ENCODE measurements at places on chromosomes 5 and 9. TPM values are rescaled to one million over a fixed set of nuclear protein-coding genes. Genes with fewer than 3 reads are reported as not detected.
A peak's percentile ranks its signal among the peaks of the same experiment; 100 is the strongest.

GRCh38 chr5:80713631-80714030, 58.8 kb upstream of the DHFR start:
- H3K4me1 ChIP-seq: no peaks in the 10 kb centered on the region
- no peak overlapping the region for H3K4me3 ChIP-seq
- no peak for DNase-seq
- H3K27ac ChIP-seq: no peak overlapping the region
- no peaks in the 10 kb centered on the region for H3K27me3 ChIP-seq

- no peaks in the 10 kb centered on the region for H3K36me3 ChIP-seq
- H3K27ac ChIP-seq: no peak overlapping the region
- H3K4me1 ChIP-seq: no peaks in the 10 kb centered on the region
- no peak overlapping the region for H3K4me3 ChIP-seq
Measured at GRCh38 chr5:132752581-132753125, 5.4 kb downstream of the CCNI2 start.

GRCh38 chr9:6218099-6218502, 2.5 kb downstream of the IL33 start:
- no peak overlapping the region for H3K27ac ChIP-seq
- DNase-seq: no peak
- H3K4me1 ChIP-seq: no peaks in the 10 kb centered on the region
- no peak overlapping the region for H3K4me3 ChIP-seq
- H3K36me3 ChIP-seq: no peaks in the 10 kb centered on the region

DNA sequence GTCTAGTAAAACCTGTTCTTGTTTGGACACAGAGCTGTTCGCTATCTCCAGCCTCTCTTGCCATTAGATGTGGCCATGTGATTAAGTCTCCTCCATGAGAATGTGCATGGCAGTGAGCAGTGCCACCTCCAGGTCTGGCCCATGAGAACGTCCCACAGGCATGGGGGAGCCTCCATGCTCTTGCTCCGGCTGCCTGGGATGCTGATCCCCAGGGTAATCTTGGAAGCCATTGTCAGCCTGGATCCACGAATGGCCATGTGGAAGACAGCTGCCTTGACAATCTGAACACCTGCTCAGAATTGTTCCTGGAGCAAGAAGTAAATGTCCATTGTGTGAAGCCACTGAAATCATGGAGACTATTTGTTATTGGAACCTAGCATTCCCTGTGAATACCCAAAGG, 83.5 kb downstream of the FSTL4 start:
- H3K36me3 ChIP-seq: no peaks in the 10 kb centered on the region
- H3K27me3 ChIP-seq: no peaks in the 10 kb centered on the region
- no peak overlapping the region for H3K4me3 ChIP-seq
- H3K27ac ChIP-seq: no peak overlapping the region
- no peak for DNase-seq

DNA sequence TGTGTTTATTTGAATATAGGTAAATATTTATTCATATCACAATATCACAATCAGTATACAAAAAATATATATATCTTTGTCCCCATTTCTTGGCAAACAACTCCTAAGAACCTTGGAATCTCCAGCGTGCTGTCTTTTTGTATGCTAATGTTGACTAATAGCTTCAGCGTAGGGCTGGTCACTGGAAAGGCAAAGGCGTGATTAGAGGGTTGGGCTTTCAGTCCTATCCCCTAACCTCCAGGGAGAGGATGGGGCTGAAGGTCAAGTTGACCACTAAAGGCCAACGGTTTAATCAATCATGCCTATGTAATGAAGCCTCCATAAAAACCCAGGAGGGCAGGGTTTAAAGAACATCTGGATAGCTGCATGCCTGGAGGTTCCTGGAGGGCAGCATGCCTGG, 79.6 kb upstream of the BNC2 start:
- H3K4me1 ChIP-seq: no peaks in the 10 kb centered on the region
- H3K27ac ChIP-seq: no peak overlapping the region
- DNase-seq: no peak
- H3K4me3 ChIP-seq: no peak overlapping the region
- H3K36me3 ChIP-seq: no peaks in the 10 kb centered on the region

- no peaks in the 10 kb centered on the region for H3K4me1 ChIP-seq
- H3K36me3 ChIP-seq: no peaks in the 10 kb centered on the region
- no peaks in the 10 kb centered on the region for H3K27me3 ChIP-seq
- no peak overlapping the region for H3K4me3 ChIP-seq
Measured at GRCh38 chr9:11023201-11023600, 410.4 kb upstream of the PTPRD start.

DNA sequence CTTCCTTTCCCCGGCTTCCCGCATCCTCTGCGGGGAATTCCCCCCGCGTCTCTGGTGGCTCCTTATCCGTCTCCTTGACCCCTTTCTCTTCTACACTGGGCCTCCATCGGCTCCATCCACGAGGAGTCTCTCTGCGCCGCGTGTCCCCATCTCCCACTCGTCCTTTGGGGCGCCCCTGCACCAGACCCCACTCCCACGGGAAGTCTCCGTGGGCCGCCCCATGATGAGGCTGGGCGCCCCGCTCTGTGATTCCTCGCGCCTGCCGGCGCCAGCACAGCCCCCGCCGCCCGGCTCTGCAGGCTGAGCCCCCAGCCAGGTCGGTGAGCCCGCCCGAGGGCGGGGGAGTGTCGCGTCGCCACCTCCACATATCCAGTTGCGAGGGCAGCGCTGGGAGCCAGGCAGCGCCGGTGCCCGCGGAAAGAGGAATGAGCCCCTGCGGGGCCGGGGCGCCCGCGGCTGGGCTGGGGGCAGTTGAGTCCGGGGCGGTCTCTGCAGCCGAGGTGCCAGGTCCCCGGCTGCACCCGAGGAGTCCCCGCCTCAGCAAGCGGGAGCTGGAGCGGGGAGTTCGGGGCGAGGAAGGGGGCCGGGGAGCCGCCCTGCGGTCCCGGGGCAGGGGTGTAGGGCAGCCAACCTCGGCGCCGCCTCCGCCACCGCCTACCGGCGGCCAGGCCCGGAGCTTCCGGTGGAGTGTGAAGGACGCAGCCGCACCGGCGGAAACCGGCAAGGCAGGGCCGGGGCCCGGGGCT, 2.1 kb upstream of the TRAF1 start:
- peak; percentile 73 for DNase-seq
- H3K4me1 ChIP-seq: peaks cover 86% of the 10 kb centered on the region
- no peaks in the 10 kb centered on the region for H3K27me3 ChIP-seq
- no peaks in the 10 kb centered on the region for H3K36me3 ChIP-seq
- H3K4me3 ChIP-seq: peak overlapping the region; percentile 76

DNA sequence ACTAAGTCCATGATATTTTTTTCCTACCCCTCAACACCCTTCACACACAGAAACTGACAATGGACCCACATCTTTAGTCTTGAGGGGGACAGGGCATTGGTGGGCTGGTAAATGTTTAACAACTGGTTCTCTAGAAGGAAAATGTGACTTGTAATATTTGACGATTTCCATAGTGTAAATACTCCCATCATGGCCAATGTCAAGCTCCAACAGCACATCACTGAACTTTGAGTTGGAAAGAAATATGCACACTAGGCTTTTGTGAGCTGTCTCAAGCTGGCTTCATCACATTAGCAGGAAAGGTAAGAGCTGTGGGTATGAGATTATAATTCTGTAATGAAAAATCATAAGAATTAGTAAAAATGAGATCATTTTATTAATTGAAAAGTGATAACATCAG, 189.9 kb upstream of the PRLR start:
- no peak for DNase-seq
- no peak overlapping the region for H3K4me3 ChIP-seq
- no peaks in the 10 kb centered on the region for H3K36me3 ChIP-seq
- no peaks in the 10 kb centered on the region for H3K4me1 ChIP-seq

- peaks cover 33% of the 10 kb centered on the region for H3K36me3 ChIP-seq
- H3K4me1 ChIP-seq: peaks cover 18% of the 10 kb centered on the region
- no peak for DNase-seq
- H3K27me3 ChIP-seq: no peaks in the 10 kb centered on the region
- H3K27ac ChIP-seq: no peak overlapping the region
- H3K4me3 ChIP-seq: no peak overlapping the region
Measured at GRCh38 chr5:150750469-150750868, 8.3 kb downstream of the DCTN4 start.

DNA sequence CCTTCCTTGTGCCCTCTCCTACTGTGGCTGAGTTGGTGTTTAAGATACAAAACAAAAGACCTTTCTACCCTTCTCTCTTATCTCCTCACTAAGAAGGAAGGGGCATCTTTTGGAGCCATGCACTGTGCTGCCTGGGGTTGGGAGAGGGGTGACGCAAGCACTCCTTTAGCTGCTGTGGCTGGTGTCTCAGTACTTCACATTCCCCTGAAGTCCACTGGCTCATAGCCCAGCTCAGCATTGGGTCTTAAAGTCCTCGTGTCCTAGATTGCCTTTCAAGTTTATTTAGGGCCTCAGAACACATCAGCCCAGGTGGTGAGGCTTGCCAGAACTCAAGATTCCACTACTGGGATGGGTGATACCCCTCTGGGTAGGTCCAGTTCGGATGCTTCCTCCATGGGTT, 325.9 kb upstream of the CYLC2 start:
- no peaks in the 10 kb centered on the region for H3K27me3 ChIP-seq
- H3K4me1 ChIP-seq: no peaks in the 10 kb centered on the region
- no peak overlapping the region for H3K27ac ChIP-seq
- no peak overlapping the region for H3K4me3 ChIP-seq
- no peaks in the 10 kb centered on the region for H3K36me3 ChIP-seq

DNA sequence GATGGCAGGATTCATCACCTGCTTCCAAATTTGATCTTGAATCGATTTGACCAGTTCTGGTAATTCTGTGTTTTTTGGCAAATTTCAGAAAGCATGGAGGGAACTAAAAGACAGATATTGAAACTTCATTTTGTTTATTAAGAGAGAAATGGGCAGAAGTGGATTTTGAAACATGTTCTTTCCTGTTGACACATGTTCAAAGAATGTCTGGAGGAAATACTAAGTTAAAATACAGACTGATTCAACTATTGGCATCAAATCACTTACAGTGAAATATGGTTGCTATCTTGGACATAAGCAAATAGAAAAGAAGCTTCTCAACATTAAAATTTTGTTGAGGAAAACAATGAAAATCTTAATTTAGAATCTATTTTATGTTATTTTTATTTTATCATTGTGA, 19.3 kb upstream of the GZMK start:
- H3K4me3 ChIP-seq: no peak overlapping the region
- no peak overlapping the region for H3K27ac ChIP-seq
- H3K36me3 ChIP-seq: no peaks in the 10 kb centered on the region
- no peak for DNase-seq
- peaks cover 8% of the 10 kb centered on the region for H3K4me1 ChIP-seq

GRCh38 chr5:173670130-173670651, 53.7 kb upstream of the BOD1 start:
- H3K36me3 ChIP-seq: no peaks in the 10 kb centered on the region
- no peak for DNase-seq
- no peaks in the 10 kb centered on the region for H3K4me1 ChIP-seq
- H3K27ac ChIP-seq: no peak overlapping the region
- no peaks in the 10 kb centered on the region for H3K27me3 ChIP-seq
- H3K4me3 ChIP-seq: no peak overlapping the region

DNA sequence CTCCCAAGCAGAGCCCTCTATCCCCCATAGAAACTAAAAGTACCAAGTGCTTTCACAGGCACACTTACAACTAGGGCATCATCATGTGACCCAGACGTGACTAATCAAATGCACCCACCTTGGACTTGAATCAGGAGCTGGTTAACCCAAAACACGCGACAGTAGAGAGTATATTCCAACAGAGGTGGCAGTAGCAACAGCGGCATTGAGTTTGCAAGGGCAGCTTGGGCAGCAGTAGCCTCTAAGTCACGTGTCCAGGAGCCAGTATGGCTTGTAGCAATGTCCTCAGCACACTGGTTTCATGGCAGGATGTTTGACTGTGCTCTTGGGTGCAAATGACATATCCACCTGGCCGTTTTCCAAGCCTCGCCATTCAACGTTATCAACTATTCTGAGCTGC, 73.4 kb upstream of the DNAH5 start:
- H3K27ac ChIP-seq: no peak overlapping the region
- no peak overlapping the region for H3K4me3 ChIP-seq
- H3K36me3 ChIP-seq: no peaks in the 10 kb centered on the region
- no peaks in the 10 kb centered on the region for H3K4me1 ChIP-seq
- DNase-seq: no peak
- H3K27me3 ChIP-seq: no peaks in the 10 kb centered on the region

GRCh38 chr9:129464972-129465833, 155.7 kb downstream of the C9orf50 start:
- H3K4me1 ChIP-seq: peaks cover 8% of the 10 kb centered on the region
- H3K27ac ChIP-seq: no peak overlapping the region
- H3K36me3 ChIP-seq: no peaks in the 10 kb centered on the region
- H3K4me3 ChIP-seq: no peak overlapping the region

DNA sequence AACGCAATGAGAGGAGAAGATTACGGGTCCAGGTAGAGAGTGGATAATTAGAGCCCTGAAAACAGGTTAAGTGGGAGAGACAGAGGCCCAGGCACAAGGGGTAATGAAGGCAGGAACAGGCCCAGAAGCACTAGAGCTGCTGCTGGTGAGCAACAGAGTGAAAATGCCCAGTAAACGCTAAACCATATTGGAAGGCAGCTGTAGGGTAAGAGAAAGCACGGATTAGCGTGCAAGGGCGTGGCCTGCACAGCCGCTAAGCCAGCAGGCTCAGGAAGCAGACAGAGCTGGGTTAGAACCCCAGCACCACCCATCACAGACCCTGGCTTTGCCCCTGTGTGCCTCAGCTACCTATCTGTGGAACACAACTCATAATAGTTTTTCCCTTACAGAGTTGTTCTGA, 93.2 kb downstream of the PAX5 start:
- H3K4me1 ChIP-seq: no peaks in the 10 kb centered on the region
- H3K36me3 ChIP-seq: no peaks in the 10 kb centered on the region
- H3K4me3 ChIP-seq: no peak overlapping the region

GRCh38 chr5:93359296-93359959, 221.6 kb downstream of the NR2F1-AS1 start:
- DNase-seq: no peak
- no peak overlapping the region for H3K27ac ChIP-seq
- H3K27me3 ChIP-seq: no peaks in the 10 kb centered on the region
- H3K36me3 ChIP-seq: no peaks in the 10 kb centered on the region

- no peaks in the 10 kb centered on the region for H3K4me1 ChIP-seq
- H3K4me3 ChIP-seq: no peak overlapping the region
- H3K36me3 ChIP-seq: no peaks in the 10 kb centered on the region
- no peak overlapping the region for H3K27ac ChIP-seq
- no peaks in the 10 kb centered on the region for H3K27me3 ChIP-seq
Measured at GRCh38 chr5:83246071-83246470, 168.7 kb downstream of the XRCC4 start.

Gene WDR5
- total RNA-seq: 62.2 TPM

Gene MTRR
- 45.5 TPM for total RNA-seq

Gene SLC27A6
- total RNA-seq: not detected

Gene ORM2
- not detected for total RNA-seq

Gene GFPT2
- 1.7 TPM for total RNA-seq

Gene FREM1
- total RNA-seq: not detected

Gene PCDH1
- not detected for total RNA-seq

Measured in CD8-positive, alpha-beta memory T cell (primary cell).